ENCODE measurements at places on chromosomes 4 and X.
A peak's percentile ranks its signal among the peaks of the same experiment; 100 is the strongest.

DNA sequence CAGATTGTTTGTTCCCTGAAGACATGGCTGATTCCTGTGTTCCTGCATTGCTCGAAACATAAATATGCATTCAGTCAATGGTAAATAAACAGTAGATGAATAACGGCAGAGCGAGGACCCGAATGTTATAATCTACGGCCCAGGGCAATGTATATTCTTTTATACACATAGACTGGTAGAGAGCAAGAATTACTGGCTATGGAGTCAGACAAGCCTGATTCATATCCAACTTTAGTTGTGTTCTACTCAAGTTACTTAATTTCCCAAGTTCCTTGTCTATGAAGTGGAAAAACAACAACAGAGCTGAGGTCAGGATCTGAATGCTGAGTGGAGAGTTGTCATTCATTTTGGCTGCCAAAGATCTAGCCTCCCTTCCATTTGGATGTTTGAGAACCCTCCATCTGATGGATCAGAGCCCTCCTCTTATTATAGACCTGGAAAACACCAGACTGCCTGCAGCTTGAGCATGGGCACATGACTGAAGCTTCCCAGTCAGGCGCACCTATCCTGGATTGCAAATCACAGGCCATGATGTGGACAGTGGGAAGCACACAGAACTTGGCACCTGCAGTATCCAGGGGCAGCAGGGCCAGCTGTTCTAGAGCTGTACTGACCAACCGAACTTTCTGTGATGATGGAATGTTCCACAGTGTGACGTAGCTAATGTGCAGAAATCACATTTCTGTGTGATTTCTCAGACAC is 80.1 kb downstream of the FAM184B start:
- no peak for DNase-seq

DNA sequence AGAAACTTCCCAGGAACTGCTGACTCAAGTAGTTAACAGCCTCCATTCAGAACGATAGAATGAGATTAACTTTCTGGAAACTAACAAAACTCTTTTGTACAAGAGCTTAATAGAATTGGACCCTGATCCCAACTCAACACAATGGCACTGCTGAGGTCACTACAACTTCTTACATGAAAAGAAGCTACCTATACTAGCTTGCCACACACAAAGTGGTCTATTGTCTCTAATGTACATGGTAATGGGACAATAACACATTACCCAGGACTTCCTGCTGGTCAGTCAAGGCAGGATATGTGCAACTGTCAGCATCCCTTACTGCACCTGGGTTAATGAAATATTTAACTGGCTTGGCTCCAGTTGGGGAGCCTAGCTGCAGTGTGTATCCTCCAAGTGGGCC is 56.2 kb downstream of the BRCC3 start:
- DNase-seq, result no peak

- DNase-seq, result no peak
These were observed 18.1 kb upstream of the CXCL2 start for GRCh38 chr4:74117024-74117534.

DNA sequence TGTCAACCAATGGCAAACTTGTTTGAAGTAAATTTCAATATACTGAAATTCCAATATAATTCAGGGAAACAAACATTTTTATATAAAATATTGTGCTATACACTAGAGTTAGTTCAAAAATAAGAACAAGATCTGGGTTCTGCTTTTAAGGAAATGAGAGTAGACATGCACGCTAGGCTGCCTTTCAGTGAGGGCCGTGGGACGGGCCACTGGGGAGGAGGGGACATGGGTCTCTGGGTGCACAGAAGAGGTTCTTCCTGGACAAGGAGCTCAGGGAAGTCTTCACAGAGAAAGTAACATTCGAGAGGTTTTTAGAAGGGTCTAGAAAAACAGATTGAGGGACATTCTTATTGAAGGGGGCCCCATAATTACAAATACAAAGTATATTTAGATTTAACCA is 64.4 kb downstream of the SHROOM3 start:
- no peak for DNase-seq

GRCh38 chrX:151725338-151725614 is 9.3 kb upstream of the CNGA2 start:
- no peak for DNase-seq

GRCh38 chr4:58566260-58566659 is 1456.1 kb upstream of the IGFBP7 start:
- no peak for DNase-seq

DNA sequence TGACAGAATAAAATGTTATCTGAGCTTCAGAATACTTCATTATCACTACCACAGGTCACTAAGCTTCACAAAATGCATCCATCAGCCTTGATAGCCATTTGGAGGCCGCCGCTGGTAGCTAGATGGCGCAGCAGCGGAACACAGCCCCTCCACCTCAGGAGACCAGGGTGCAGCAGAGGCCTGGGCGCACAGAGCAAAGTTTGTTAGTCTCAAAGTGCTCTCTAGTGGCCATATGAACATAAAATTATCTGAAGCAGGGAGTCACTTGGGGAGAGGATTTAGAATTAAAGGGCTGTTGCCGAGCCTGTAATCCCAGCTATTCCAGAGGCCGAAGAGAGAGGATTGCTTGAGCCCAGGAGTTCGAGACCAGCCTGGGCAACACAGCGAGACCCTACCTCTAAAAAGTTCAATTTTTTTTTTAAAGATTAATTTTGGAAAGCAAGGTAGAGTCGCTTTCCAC is 8.1 kb upstream of the DCTD start:
- DNase-seq, result peak; percentile 51

- no peak for DNase-seq
These were observed 132.3 kb upstream of the NR3C2 start for GRCh38 chr4:148574502-148574901.

GRCh38 chr4:125112536-125112935 is 202.2 kb upstream of the FAT4 start:
- no peak for DNase-seq

DNA sequence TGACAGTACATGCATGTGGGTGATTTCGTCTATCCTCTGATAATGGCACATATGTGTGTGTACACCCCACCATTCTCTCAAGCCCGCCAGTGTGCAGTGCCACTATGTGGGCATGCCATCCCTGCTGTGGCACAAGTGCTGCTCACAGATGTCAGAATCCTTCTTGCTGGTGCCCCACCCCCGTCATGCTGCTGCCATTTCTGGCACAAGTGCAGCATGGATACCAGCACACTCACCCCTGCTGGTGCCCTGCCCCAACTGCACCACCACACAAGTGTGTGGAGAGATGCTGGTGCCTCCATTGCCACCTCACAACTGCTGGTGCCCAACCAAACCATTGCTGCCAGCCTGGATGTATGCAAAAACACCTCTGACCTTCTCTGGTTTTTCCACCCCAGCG is 1133.8 kb downstream of the TECRL start:
- no peak for DNase-seq

DNA sequence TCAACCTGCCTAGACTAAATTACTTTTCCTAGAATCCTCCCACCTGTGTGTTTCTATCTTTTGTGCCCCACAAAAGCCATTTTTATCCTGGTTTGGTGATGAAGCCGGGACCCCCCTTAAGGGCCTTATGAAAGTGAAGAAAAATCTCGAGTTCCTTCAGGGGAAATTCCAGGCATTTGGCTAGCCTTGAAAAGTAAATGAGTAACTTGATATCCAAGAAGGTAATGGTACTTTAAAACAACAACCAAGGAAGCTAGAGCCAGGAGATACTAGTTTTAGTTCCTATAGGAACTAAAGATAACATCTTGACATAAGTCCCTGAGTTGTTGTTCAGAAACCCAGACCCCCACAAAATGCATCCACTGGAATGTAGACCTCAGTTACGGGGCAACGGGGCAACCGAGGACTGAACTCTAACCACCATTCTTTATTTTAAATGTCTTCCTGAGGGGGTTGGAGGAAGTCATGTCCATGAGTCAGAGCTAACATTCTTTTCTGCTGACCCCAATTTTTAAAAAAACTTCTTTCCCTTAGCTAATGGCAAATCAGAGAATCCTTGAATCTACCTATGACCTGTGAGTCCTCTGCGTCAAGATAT is 73.9 kb downstream of the VCX3A start:
- no peak for DNase-seq

- no peak for DNase-seq
These were observed 226.0 kb upstream of the FTHL17 start for GRCh38 chrX:31297881-31298280.

DNA sequence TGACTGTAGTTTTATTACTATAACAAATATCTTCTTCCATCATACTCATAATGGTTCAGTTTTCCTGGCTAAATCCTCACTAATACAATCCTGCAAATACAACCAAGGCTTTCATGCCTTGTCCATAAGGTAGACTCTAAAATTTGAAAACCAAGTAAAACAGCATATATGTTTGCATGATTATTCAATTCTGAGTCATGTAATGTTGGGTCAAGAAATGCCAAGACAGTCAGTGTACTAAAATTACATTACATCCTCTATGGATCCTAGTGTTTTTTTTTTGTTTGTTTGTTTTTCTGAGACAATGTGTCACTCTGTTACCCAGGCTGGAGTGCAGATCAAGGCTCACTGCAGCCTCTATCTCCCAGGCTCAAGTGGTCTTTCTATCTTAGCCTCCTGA is 38.6 kb upstream of the TEX13D start:
- DNase-seq, result no peak

GRCh38 chr4:40283968-40284367 is 51.2 kb upstream of the CHRNA9 start:
- DNase-seq, result peak; percentile 78

DNA sequence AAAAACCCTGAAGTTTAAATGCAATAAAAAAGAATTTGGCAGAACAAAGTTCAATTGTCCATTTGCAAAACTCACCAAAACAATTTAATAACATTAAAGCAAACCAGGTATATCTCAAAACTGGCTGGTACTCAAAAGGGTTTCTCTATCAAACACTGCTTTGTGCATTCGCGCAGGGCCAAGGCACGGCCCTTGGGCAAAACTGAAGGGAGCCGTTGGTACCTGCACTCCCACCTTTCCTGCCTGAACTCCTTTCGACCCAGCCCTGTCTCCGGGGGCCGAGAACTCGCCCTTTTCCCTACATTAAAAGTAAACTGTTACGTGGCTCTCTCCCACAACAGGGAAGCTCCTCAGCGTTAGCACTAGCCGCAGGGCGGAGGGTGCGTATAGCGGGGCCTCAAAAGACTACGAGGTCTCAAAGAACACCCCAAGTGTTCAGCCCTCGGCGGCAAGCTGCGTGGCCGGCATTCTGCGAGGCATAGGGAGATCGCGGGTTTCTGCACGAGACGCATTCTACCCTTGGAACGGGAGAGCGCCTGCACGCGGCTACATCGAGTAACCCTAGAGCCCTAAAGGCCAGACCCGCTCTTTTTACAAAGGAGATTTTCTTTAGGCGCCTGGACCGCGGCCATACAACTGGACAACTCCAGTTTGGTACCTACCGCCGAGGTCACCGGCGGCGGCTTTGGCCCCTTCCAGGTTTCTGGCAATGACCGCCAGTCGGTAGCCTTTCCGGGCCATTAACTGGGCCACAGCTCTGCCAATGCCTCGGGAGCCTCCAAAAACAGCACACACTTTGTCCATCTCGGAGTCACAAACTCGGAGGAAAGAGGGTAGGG is 550 bp downstream of the CBR4 start:
- peak; percentile 65 for DNase-seq

GRCh38 chr4:55242506-55242905 is 103.5 kb upstream of the SRD5A3 start:
- DNase-seq, result no peak

- DNase-seq, result no peak
These were observed 316.7 kb downstream of the ARHGAP10 start for GRCh38 chr4:148048598-148048997.

GRCh38 chr4:118849867-118850487 is 14.1 kb upstream of the SEC24D start:
- no peak for DNase-seq
